ENCODE measurements at places on chromosomes 3 and 15.

- no peak for DNase-seq
Observed at GRCh38 chr3:100899440-100900091, 93.7 kb downstream of the ABI3BP start.

- DNase-seq: no peak
Observed at GRCh38 chr15:67033571-67034044, 31.8 kb upstream of the SMAD3 start.

GRCh38 chr3:99967796-99968195 lies 146.5 kb downstream of the FILIP1L start:
- no peak for DNase-seq

GRCh38 chr3:64915778-64916177 lies 228.0 kb upstream of the ADAMTS9 start:
- DNase-seq: no peak

DNA sequence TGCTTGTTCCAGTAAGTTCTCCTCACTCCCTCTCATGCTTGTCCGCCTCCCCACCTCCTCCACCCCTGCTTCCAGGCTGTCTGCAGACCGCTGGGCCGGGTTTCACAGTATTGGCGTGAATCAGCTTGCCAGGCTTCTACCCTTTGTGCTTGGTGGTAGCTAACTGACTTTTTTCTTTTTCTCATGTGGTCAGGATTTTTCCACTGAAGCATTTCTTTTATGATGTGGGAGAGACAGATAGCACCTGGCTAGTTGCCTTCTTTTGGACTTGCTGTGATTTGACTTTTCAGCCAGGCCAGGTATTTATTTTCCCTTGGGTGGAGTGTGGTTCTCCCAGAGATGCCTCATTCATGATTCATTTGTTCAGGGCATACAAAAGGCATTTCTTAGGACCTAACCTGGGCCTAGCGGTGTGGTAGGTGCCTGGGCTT lies 60.6 kb downstream of the ST6GAL1 start:
- DNase-seq: no peak

- DNase-seq: no peak
Observed at GRCh38 chr15:29116970-29117700, 152.5 kb downstream of the NSMCE3 start.

DNA sequence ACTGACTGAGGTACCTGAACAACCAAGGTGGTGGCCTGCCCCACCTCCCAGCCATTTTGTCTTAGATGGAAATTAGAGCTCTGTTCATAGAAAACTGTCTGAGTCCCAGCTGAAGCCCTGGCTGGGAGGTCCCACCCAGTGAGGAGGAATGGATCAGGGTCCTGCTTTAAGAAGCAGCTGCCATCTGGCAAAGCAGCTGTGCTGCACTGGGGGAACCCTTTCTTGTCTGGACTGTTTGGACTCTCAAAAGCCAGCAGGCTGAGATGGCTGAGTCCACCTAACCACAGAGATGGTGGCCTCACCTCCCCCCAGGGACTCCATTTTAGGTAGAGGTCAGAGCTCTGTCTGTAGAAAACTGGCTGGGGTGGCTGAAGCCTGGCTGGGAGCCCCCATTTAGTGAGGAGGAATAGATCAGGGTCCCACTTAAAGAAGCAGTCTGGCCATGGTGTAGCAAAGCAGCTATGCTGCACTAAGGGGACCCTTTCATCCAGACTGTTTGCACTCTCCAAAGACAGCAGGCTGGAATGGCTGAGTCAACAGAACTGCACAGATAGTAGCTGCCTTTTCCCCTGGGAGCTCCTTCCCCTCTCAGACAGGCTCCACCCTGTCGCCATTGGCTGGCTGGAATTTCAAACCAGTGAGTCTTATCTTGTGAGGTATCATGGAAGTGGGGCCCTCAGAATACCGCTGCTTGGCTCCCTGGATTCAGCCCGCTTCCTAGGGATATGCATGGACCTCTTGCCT lies 116.9 kb downstream of the EPHA6 start:
- DNase-seq: no peak

DNA sequence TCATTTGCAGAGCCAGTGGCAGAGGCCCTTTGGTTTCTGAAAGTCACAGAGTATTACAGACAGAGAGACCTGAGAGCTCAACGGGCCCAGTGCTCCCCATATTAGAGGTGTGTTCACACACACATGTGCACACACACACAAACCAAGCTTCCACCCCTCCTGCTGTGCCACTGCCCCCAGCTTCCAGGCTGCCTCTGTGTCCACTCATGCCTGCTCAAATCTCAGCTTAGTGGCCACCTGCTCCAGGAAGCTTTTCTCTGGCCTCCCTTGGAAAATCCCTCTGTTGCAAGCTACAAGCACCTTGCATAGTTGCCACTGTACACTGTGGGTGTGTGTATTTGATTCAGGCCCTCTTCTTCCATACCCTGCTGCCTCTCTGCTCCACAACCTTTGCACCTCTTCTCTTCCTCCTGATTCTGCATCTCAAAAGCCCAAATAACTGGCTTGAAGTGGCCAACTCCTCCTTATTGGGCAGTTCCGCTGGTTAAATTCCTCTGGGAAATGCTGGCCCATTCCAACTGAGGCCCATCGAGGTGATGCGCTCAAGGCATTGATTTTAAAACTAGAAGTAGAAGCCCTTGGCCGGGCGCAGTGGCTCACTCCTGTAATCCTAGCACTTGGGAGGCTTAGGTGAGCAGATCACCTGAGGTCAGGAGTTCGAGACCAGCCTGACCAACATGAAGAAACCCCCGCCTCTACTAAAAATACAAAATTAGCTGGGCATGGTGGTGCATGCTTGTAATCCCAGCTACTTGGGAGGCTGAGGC lies 23.0 kb downstream of the MESD start:
- DNase-seq: no peak

DNA sequence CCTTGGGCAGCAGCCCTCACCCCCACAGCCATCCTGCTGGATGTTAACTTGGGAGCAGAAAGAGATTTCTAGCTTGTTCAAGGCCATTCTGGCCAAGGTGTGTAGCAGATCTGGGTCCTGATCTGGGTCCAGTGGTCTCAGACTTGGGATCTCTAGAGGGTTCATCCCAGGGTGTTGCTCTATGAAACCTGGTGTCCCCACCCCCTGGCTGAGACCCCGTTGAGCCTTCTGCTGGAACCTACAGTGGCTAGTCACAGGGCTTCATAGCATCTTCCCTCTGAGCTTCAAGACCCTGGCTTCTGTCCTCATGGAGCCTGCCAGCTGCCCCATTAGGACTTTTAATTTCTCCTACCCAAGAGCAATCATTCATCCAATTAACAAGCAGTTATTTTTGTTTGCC lies 64.3 kb downstream of the EPHB1 start:
- DNase-seq: no peak

DNA sequence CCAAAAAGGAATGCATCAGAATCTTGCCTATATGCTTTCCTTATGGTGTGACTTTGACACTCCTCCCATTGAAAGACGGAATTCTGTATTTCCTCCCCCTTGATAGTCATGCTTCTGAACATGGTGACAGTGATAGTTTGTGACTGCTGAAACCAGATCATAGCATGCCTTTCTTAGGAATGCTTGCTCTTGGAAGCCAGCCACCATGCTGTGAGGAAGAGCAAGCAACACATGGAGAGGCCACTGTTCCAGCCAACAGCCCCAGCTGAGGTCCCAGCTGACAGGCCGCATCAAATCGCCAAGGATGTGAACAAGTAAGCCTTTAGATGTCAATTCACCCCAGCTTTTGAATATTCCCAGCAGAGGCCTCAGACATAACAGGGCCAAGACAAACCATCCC lies 100.1 kb downstream of the IGF2BP2 start:
- DNase-seq: no peak
